ENCODE measurements at places on chromosomes 6 and 20.

- no peak for DNase-seq
Measured at GRCh38 chr6:79441192-79441591, 96.0 kb downstream of the LCA5 start.

DNA sequence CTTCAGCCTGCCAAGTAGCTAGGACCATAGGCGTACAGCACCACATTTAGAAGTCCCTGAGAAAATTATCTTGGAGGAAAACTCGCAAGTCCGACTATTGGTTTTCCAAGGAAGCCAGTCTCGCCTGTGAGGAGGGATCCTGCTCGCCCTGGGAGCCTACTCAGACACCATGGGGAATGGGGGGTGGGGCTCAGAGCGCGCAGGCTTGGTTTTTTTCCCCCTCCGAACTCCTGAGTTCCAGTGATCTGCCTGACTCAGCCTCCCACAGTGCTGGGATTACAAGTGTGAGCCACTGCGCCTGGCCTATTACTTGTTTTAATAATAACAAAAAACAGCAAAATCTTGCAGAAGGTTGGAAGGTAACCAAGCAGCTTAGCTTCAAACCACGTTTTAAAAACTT is 153.7 kb downstream of the OR2B2 start:
- DNase-seq, result no peak

GRCh38 chr6:110538416-110539160 is 62.2 kb upstream of the SLC22A16 start:
- no peak for DNase-seq

- DNase-seq, result no peak
Measured at GRCh38 chr6:12069891-12070529, 57.9 kb downstream of the HIVEP1 start.

- DNase-seq, result no peak
Measured at GRCh38 chr6:296151-297122, 4.2 kb downstream of the DUSP22 start.
